ENCODE measurements at places on chromosomes 1 and 21.

- DNase-seq, result no peak
Observed at GRCh38 chr21:30620080-30620479, 347 bp upstream of the KRTAP20-4 start.

DNA sequence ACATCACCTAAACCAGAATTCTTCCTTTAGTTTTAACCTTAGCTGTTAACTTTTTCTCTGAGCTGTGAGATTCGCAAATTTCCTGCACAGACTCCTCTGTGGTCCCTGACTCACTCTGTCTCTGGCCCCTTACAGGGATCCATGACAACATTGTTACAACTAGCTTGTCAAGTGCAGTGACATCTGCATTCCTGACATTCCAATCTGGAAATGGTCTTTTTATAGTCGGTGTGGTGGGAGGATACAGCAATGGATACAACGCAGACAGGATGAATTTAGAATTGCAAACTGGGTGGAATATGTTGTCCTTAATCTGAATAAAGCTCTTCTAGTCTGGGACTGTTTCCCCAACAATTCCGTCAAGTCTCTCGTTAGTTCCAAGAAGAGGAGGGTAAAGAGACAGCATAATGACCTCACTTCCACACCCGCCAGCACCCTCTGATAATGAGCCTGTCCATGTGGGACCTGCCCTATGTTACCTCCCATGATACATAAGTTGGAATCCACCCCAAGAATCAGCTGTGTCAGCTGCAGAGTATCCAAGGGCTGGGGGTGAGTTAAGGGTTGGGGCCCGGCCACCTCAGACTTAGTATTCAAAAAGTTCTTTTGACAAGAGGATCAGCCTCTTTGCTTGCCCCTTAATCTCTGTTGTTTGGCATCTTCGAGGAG lies 49.4 kb downstream of the ILDR2 start:
- DNase-seq, result no peak

GRCh38 chr1:34889705-34890104 lies 30.2 kb upstream of the SMIM12 start:
- no peak for DNase-seq

DNA sequence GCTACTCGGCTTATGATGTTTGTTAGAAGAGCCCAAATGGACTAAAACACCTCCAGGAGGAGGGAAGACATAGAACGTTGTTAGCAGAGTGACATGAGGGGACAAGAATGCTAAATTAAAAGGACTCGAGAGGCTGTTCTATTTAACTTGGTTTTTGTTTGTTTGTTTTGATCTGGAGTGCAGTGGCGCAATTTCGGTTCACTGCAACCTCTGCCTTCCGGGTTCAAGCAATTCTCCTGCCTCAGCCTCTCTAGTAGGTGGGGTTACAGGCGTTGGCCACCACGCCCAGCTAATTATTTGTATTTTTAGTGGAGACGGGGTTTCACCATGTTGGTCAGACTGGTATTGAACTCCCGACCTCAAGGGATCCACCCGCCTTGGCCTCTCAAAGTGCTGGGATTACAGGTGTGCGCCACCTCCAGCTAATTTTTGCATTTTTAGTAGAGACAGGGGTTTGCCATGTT lies 5.1 kb upstream of the HNRNPU start:
- no peak for DNase-seq

- DNase-seq, result no peak
Observed at GRCh38 chr1:178354816-178355215, 141.9 kb downstream of the CLEC20A start.

Measured in CD14-positive monocyte (primary cell).